AG04449 (cell line): ENCODE measurements at places on chromosomes 2 and 18.

DNA sequence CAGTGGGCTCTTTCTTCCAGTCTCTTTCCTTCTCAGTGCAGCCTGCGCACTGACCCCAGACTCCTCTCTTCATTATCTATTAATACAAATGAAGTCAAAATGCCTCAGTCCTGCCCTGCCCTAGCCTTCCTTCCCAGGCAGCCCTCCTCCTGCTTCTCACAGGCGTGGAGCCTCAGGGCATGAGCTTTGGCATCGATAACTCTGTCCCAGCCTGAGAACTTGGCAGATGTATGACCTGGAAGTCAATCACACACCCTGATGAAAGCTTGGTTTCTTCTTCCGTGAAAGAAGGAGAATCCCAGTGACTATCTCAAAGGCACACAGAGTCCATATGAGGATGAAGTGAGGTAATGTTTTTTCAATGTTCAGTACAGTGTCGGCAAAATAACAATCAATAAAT lies 600.7 kb upstream of the ID2 start:
- DNase-seq: no peak

DNA sequence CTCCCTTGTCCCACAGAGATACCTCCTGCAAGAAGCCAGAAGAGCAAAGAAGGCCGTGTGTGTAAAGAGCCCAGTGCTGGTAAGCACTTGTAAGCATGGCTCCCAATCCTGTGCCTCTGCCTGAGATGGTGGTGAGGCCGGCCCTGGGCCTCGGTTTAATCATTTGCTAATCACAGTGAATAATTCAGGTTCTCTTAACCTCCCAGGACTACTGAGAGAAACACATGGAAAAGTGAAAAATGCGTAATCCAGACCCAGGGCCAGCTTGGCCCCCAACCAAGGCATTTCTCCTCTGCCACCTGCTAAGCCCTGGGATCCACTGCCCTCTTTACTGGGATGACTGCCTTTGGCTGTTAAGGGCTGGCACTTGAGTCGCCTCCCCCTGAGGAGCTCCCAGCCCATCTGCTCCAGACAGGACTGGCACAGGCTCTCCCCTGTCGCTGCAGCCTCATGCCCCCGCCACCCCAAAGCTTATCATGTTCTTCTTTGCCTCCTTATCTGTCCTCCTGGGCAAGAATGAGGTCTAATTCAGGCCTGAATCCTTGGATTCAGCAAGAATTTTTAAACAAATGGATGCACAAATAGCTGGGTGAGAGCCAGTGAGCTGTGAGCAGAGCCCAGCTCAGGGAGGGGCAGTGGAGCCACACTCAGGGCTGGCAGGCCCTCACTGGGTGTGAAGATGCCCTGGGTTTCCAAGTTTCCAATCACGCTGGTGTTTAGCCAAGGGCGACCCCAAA lies 193.9 kb upstream of the HS6ST1 start:
- DNase-seq: no peak

- DNase-seq: no peak
Observed at GRCh38 chr2:26558271-26559043, 80.5 kb upstream of the OTOF start.

GRCh38 chr2:147099845-147100244 lies 745.0 kb upstream of the ACVR2A start:
- no peak for DNase-seq

DNA sequence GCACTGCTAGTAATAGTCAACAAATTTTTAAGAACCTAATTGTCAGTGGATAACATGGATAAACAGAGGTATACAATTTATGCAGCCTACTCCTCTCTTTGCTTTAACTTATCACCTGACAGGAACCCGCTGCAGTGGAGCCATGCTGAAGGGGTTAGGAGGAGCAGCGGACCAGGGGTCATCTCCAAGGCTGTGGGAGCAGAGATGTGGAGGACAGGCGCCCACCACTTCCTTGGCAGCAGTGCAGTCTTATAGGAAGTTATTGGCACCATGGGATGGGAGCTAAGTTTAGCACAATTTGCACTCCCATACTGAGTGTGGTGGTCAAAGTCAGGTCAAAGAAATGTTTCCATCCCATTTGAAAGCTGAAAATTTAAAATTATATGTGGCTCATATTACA lies 35.6 kb downstream of the HDLBP start:
- DNase-seq: no peak

DNA sequence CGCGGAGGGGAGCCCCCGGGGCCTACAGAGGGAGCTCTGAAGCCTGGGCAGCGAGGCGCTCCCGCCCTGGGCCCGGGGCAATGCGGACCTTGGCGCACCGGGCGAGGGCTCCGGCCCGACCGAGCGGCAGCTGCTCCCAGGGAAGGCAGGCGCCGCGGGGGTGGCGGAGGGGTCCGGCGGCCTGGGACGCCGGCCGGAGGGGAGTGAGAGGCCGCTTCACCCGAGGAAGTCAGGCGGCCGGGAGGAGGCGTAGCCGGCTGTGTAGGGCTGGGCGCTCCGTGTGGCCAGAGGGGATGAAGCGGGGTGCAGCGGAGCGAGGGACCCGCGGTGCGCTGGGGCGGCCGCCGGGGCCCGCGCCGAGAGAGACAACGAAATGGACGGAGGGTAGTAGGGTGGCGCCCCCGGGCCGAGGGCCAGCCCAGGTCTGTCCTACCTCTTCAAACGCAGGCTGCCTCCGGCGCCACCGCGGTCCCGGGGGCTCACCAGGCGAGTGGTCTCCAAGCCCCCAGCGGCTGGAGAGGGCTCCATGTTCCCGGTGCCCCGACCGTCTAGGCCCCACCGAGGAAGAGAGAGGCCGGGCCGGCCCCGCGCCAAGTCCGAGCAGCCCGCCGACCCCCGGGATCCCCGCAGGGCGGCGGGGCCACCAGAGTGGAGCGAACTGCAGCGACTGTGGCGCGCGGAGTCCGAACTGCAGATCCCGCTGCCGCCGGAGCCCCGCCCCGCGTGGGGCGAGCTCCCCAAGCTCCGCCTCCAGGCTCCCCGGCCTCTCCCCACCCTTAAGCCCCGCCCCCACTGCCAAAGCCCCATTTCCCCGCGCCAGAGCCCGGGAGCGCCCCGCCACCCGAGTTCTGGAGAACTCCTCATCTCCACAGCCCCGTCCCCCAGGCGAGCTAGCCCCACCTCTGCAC lies at the start of gene SLC30A3:
Gene SLC30A3 (minus strand): TSS at position 669 of the 908 bp plus-strand sequence. CDS start 141 bp downstream, at position 528.
- no peak for DNase-seq

- no peak for DNase-seq
Observed at GRCh38 chr2:231099918-231100317, 24.9 kb downstream of the HTR2B start.

DNA sequence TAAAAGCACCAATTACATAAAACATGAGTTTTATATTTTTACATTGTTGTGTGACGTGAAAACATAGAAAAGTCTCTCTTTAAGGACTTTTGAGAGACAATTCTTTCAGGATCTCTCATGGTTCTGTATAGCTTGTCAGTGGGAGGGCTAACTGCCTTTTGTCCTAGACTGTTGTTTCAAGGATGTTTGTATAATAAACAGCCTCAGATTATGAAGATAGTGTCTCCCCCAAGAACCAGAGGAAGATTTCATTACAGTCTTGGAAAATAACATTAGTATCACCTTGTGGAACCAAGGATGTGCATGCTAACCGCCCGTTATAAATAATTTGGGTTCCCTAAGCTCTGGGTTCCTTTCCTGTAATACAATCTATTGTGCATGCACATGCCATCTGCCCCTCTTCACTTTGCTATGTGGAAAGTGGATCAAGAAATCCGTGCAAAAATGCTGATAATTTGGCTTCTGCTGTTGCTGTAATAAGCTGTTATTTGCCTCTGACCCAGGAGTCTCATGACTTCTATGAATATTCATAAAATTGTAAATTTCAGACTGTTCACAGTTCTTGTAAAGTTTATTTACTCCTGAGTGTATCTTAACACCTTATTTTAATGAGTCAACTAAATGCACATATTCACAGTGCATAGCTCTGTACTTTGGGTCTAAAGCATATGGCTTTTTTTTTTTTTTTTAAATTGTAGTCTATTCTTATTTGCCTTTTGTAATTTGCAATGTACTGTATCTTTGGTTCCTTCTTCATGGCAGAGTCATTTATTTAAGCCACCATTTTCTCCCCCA lies 265.5 kb downstream of the PTH2R start:
- DNase-seq: no peak

- no peak for DNase-seq
Observed at GRCh38 chr2:239457586-239458445, 57.0 kb upstream of the HDAC4 start.

- DNase-seq: no peak
Observed at GRCh38 chr2:132760405-132760804, 90.4 kb upstream of the LYPD1 start.

GRCh38 chr2:222194669-222195068 lies 104.1 kb downstream of the PAX3 start:
- no peak for DNase-seq

GRCh38 chr2:40471866-40472265 lies 20.0 kb upstream of the SLC8A1 start:
- DNase-seq: no peak

DNA sequence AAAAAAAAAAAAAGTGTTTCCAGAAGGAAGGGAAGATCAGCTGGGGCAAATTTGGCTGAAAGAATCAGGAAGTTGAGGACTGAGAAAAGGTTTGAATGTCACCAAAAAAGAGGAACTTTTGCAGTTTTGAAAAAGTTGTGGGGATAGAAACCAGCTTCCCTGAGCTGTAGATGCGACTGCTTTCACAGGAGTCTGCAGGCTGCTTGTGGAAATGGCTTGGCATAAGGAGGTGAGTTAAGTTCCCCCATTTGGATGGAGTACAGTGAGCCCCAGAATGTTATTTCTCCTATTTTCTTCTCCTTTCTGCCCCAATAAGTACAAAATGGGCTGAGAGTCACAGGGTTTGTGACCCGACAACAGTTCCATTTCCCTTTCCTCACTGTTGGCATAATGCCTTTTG lies 16.5 kb upstream of the ME2 start:
- no peak for DNase-seq

DNA sequence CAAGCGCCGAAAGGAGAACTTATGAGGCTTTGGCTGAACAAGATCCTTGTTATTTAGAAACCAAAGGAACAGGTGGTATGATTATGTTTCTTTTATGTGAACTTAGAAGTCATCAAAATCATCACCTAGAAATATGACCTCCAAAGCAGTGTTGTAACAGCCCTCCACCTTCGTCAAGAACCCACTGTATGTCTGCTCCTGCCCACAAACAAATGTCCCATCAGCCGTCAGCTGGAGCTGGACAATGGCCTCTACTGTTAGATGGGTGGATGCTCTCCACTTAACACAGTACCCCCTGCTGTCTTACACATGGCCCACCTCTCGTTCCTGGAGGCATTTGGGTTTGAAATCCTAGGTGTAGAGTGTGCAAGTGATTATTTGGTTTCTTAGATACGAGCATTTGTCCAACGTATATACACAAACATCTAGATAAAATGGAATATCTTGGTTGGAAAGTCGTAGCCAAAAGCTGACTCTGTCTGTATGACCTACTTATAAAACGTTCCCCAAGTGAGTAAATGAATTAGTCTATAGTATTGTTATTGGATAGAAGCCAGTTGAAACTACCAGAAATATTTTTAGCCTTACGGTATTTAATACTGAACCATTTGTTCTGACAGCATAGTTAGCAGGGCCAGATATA lies 113.0 kb downstream of the CRIM1 start:
- DNase-seq: peak; percentile 69

DNA sequence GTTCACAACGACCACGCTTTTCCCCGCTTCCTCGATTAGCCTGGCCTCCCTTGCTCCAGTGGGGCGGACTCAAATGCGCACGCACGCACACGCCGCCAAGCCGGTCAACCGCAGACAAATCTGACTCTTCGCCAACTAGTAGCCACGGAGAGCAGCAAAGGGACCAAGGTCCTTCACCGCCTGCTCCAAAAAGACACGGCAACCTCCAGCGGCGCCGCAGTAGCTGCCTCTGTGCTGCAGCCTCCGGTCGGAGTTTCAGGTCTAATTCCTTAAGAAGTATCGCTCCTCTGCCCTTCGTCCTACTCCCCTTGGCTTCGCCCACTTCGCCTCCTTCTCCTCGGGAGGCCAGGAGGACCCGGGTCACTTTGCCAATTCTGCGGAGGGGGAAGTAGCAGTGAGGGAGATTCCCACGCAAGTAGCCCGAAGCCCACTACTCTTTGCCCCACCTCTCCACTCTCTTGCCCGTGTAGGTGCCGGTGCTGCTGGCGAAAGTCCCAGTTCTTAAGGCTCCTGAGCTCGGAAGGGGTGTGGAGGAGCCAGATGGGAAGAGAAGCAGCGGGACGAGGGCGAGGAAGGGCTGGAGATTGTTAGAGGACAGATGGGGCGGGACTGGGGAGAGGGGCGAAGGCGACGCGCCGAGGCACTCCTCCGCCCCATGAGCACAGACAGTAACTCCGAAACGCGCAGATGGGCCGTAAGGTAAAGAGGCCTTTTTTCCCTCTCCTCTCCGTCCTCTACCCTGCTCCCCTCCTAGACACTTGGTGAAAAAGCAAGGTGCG lies 615 bp downstream of the AKAIN1 start:
- DNase-seq: no peak

DNA sequence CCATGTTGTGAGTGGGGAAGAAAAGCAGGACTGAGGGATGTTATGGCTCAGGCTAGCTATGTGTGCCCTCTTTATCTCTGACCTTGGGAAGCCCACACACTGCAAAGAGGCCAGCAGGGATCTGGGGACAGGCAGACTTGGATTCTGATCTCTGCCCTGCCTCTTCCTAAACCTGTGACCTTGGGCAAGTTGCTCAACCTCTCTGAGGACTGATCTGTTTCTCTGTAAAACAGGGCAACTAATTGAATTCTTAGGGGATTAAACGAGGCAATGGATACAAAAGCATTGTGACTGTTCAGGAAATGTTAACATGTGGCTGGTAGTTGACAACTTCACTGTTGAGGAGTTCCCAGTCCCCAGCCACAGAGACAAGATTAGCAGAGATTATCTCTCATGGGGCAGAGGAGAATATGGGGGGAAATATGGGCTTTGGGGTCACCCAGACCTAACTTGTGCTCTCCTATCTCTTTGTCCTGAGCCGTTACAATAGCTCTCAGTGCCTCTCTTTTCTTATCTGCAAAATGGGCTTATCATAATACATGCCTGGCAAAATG lies 184.7 kb upstream of the GLI2 start:
- DNase-seq: no peak

GRCh38 chr2:10968176-10968575 lies 56.4 kb downstream of the KCNF1 start:
- DNase-seq: no peak

DNA sequence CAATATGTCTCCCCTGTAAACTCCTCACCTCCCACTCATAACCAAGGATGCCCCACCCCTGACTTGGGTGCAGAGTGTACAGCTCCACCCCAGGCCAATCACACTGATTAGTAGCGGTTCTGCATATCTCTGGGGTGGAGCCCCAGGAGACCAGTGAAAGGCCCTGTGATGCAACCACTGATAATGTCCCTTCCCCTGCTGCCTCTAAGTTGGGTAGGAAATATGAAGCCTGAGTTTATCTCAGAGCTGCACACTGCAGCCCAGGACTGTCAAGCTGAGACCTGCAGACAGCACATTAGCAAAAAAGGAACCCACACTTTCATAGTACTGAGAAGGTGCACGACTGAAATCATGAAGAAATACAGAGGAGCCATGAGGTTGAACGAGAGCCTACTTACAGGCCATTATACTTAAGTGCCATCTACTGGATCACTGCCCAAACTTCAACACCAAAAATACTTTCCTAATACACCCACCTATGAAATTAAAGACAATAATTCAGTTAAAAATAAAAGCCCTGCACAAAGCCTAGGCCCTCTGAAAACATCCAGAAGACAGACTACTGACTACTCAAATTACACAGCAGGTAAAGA lies 455.4 kb upstream of the LRRTM4 start:
- no peak for DNase-seq
